Effector memory CD4-positive, alpha-beta T cell (primary cell): ENCODE measurements at places on chromosomes 2 and 18.

DNA sequence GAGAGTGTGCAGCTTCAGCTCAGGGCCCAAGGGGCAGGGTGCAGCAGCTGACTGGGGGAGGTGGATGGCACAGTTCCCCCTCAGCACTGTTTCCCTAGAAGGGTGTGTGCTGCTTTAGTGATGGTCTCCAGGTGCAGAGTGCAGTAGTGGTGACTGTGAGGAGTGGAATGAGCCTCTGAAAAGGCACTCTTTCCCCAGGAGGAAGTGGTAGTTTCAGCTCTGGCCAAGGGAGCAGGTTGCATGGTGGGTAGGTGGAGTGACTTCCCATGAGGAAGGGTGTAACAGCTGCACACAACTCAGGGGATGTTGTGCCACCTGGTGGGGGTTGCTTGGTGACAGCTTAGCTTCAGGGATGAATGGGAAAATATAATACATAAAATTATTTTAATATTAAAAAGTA, 251.5 kb upstream of the NXPH2 start:
- H3K36me3 ChIP-seq = no peaks in the 10 kb centered on the region
- no peak overlapping the region for H3K4me3 ChIP-seq
- no peak overlapping the region for H3K27ac ChIP-seq
- no peaks in the 10 kb centered on the region for H3K27me3 ChIP-seq
- DNase-seq = no peak

GRCh38 chr2:152054593-152054992, 44.3 kb downstream of the CACNB4 start:
- H3K4me1 ChIP-seq = no peaks in the 10 kb centered on the region
- H3K27me3 ChIP-seq = no peaks in the 10 kb centered on the region
- no peak for DNase-seq
- H3K27ac ChIP-seq = no peak overlapping the region
- H3K4me3 ChIP-seq = no peak overlapping the region

DNA sequence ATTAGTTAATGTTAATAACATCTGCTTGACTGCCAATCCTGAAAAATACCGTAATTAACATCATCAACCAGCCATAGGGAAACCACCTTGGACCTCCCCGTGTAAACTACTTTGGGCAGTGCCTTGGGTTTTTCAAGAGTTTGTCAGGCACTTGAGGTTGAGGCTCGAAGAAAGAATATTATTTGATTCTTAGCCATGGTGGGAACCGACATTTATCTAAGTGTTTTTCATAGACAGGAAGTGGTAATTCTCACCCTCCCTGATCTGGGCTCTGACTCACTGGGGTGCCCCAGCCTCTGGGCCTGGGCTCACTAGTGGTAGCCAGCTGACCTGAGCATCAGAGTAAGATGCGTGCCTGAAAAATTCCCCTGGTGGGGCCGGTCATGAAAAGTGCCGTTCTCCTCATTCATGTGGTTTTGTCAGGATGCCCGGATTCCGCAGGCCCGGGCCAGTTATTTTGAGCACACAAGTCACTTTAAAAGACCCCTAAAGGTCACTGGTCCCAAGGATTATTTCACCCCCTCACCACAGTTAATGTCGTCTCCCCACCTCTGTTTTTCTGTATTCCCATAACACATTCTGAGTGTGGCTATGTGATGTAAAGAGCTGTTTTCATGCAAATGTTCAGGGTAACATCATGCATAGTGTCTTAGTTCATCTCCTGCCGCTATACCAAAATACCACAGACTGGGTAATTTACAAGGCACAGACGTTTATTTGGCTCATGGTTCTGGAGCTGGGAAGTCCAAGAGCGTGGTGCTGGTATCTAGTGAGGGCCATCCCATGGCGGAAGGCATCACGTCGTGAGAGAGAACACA, 21.6 kb upstream of the SPATA3 start:
- peak overlapping the region; percentile 73 for H3K27ac ChIP-seq
- H3K27me3 ChIP-seq = no peaks in the 10 kb centered on the region
- peak; percentile 68 for DNase-seq
- no peak overlapping the region for H3K4me3 ChIP-seq
- no peaks in the 10 kb centered on the region for H3K36me3 ChIP-seq
- peaks cover 12% of the 10 kb centered on the region for H3K4me1 ChIP-seq

DNA sequence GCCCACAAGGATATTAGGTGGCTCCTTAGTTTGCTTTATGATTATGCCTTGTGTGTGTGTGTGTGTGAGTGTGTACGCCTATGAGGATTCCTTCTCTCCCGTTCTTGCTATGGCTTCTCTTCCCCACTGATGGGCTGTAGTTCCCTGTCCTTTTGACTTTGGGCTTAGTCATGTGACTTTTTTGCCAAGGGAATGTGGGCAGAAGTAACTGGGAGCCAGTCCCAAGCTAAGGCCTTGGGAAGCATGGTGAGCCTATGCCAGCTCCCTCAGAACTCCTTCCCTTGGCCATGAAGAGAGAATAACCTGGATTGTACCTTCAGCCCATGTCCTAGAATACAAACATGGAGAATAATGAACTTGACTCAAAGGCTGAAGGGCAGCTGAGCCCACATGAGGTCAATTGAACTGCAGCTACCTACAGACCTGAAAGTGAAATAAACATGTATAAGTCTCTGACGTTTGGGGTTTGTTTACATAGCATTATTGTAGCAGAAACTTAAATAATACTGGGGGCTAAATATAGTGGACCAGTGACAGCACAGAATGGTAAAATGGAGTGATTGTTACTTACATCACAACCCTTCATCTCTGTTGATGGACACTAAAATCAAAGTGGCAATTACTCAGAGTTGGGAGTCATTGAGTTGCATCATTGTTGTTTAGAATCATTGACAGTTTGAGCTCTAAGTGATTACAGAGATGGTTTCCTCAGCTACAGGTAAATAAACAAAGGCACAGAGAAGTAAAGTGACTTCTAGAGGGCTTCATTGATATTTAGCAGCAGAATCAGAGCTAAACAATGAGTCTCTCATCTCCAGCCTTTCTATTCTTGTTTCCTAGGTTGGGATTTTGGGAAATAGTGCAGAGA, 15.3 kb upstream of the IL36G start:
- no peaks in the 10 kb centered on the region for H3K27me3 ChIP-seq
- no peak overlapping the region for H3K4me3 ChIP-seq
- DNase-seq = no peak
- H3K27ac ChIP-seq = no peak overlapping the region
- H3K4me1 ChIP-seq = no peaks in the 10 kb centered on the region

DNA sequence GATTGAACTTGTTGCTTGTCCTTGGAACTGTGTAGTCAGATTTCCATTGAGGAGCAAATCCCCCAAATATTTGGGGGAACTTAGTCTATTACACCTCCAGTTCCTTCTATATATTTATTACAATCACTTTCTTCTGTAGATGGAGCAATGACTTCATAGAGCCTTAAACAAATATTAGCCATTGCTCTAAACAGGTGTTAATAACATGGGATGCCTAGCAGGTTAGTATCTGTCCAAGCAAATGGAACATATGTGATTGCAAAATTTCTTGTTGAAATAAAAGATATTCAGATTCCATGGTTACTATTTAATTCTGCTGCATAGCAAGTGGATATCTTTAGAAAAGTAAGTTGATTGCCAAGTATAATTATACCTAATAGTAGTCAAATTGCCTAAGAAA, 207.6 kb upstream of the NABP1 start:
- no peaks in the 10 kb centered on the region for H3K36me3 ChIP-seq
- no peak overlapping the region for H3K4me3 ChIP-seq
- DNase-seq = no peak
- no peaks in the 10 kb centered on the region for H3K4me1 ChIP-seq
- no peak overlapping the region for H3K27ac ChIP-seq
- no peaks in the 10 kb centered on the region for H3K27me3 ChIP-seq

DNA sequence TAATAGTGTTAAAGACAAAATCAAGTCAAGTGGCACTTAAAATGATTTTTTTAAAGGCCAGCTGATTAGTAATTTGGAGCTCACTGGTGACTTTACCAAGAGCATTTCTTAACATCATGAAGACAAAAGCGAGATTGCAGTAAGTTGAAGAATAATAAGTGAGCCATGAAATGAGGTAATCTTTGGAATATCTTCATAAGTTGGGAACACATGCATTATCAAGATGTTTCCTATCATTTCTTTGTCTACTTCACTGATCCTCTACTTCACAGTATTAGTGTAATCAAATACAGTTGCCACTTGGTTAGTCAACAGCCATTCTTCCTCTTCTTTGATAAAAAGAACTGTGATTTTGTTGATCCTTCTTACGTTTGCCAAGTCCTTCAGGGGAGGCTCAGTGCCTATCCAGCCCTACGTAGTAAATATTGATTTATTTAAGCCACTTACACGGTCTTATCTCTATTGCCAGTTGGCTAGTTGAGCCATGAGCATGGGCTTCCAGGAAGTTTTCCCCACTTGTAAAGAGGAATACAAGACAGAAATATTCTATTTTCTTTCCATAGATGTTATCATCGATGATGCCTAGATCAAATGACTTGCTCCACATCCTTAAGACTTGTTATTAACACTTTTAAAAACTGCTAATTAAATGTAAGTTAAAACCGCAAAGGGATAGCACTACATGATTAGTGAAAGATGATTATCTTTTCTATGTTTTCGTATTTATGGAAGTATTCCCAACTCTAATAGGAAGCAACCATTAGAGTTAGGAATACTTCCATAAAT, 46.1 kb downstream of the YES1 start:
- no peak overlapping the region for H3K27ac ChIP-seq
- no peaks in the 10 kb centered on the region for H3K27me3 ChIP-seq
- H3K36me3 ChIP-seq = no peaks in the 10 kb centered on the region
- no peak overlapping the region for H3K4me3 ChIP-seq
- H3K4me1 ChIP-seq = no peaks in the 10 kb centered on the region

DNA sequence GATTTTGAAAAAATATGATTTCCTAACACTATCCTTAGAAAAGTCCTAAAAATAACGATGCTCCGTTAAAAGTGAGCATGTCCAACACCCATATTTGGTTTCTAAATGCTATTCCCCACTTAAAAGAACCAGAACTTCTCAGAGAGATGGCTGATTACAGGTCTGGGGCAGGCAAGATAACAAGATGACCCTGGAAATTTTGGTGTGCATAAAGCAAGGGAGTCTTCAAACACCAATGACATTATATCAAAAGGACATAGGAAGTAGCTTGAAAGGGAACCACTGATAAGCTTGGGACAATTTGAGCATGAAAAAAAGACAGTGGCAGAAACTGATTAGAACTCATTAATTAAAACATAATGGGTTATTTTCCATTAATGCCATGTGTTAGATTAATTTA, 17.9 kb downstream of the STK17B start:
- DNase-seq = no peak
- H3K4me3 ChIP-seq = no peak overlapping the region
- peaks cover 39% of the 10 kb centered on the region for H3K4me1 ChIP-seq

- no peaks in the 10 kb centered on the region for H3K4me1 ChIP-seq
- no peak for DNase-seq
- H3K36me3 ChIP-seq = no peaks in the 10 kb centered on the region
These were observed 8.5 kb downstream of the STEAP3 start for GRCh38 chr2:119231975-119232665.

- no peaks in the 10 kb centered on the region for H3K4me1 ChIP-seq
- H3K4me3 ChIP-seq = no peak overlapping the region
- H3K27ac ChIP-seq = no peak overlapping the region
- no peaks in the 10 kb centered on the region for H3K27me3 ChIP-seq
- H3K36me3 ChIP-seq = no peaks in the 10 kb centered on the region
- no peak for DNase-seq
These were observed 139.0 kb downstream of the DDX1 start for GRCh38 chr2:15730545-15731212.

DNA sequence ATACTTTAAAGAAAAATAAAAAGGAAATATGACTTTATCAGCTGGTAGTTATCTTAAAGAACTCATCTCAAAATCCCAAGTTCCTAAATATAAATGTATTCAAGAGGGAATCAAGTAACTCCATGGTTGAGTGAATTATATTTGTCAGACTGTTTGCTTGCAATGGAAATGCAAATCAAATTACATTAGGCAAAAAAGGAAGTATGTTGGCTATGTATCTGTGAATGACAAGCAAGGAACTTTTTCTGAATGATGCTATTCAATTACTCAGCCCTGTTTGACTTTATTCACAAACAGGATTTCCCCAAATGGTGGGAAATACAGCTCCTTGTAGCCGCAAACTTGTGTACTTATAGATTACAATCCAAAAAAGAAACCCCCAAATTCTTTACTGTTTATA, 309.1 kb downstream of the ARL6IP6 start:
- H3K36me3 ChIP-seq = no peaks in the 10 kb centered on the region
- no peaks in the 10 kb centered on the region for H3K27me3 ChIP-seq
- no peaks in the 10 kb centered on the region for H3K4me1 ChIP-seq
- no peak for DNase-seq
- no peak overlapping the region for H3K4me3 ChIP-seq

GRCh38 chr2:197673106-197673505, 2.3 kb downstream of the RFTN2 start:
- no peak overlapping the region for H3K27ac ChIP-seq
- no peaks in the 10 kb centered on the region for H3K4me1 ChIP-seq
- no peaks in the 10 kb centered on the region for H3K36me3 ChIP-seq
- H3K4me3 ChIP-seq = no peak overlapping the region
- H3K27me3 ChIP-seq = peaks cover 7% of the 10 kb centered on the region
- DNase-seq = no peak

DNA sequence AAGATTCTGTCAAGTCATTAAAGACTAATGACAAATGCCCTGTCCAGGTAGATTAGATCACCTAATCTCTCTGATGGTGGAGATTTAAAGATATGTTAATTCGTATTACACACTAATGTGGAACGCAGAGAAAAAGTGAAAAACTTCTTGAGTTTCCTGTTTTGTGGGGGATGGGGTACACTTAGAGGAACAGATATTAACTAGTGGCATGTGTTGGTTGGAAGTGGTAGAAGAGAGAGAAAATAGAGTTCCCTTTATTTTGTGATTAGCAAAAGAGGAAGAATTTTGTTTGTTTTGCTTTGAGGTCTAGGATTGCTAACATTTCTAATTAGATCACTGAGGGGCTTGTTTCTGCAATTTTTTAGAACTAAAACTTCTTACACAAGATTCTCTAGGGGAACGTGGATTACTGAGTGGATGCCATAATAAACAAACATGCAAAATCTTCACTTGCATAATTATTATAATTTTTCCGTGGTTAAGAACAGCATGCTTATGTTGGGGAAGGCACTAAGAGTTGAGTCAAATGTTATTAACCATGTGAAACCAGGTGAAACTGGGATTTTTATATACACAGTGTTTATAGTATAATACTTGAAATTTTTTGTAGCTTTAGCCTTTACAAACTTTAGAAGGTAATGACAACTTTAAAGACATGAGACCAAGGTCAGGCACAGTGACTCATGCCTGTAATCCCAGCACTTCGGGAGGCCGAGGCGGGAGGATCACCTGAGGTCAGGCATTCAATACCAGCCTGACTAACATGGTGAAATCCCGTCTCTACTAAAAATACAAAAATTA, 97.4 kb upstream of the STK17B start:
- peak overlapping the region; percentile 37 for H3K27ac ChIP-seq
- H3K27me3 ChIP-seq = no peaks in the 10 kb centered on the region
- peaks cover 43% of the 10 kb centered on the region for H3K4me1 ChIP-seq
- no peak for DNase-seq
- H3K36me3 ChIP-seq = no peaks in the 10 kb centered on the region

- DNase-seq = no peak
- H3K36me3 ChIP-seq = no peaks in the 10 kb centered on the region
- H3K4me3 ChIP-seq = no peak overlapping the region
- H3K27me3 ChIP-seq = no peaks in the 10 kb centered on the region
These were observed 268.2 kb downstream of the AGPS start for GRCh38 chr2:177660742-177661141.
